ENCODE measurements at places on chromosomes 12 and 14. TPM values are rescaled to one million over a fixed set of nuclear protein-coding genes. Genes with fewer than 3 reads are reported as not detected.

DNA sequence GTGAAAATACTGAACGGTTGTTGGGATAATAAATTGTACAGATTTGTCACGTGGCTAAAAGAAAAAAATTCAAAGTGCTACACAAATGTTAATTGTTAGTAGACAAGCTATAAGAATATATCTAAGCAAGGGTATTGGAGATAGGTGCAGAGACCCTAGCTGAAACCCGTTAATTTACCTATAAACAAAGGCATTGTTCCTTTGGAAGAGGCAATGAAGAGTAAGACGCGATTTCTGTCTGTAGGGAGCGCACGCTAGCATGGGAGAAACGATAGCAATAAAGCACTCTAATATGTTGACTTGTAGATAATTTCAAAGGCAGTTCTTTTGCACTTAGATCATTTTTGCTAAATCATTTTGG, 565 bp downstream of the CCDC77 start:
- DNase-seq: no peak

The TMEM117 gene
- 35.3 TPM for total RNA-seq

GRCh38 chr12:89461190-89461589, 63.4 kb downstream of the GALNT4 start:
- no peak for DNase-seq

The KRT78 gene
- not detected for total RNA-seq

The RERG gene
- total RNA-seq: 34.0 TPM

The CATSPERB gene
- 0.61 TPM for total RNA-seq

GRCh38 chr14:64707661-64708060, 3.4 kb downstream of the PLEKHG3 start:
- no peak for DNase-seq

DNA sequence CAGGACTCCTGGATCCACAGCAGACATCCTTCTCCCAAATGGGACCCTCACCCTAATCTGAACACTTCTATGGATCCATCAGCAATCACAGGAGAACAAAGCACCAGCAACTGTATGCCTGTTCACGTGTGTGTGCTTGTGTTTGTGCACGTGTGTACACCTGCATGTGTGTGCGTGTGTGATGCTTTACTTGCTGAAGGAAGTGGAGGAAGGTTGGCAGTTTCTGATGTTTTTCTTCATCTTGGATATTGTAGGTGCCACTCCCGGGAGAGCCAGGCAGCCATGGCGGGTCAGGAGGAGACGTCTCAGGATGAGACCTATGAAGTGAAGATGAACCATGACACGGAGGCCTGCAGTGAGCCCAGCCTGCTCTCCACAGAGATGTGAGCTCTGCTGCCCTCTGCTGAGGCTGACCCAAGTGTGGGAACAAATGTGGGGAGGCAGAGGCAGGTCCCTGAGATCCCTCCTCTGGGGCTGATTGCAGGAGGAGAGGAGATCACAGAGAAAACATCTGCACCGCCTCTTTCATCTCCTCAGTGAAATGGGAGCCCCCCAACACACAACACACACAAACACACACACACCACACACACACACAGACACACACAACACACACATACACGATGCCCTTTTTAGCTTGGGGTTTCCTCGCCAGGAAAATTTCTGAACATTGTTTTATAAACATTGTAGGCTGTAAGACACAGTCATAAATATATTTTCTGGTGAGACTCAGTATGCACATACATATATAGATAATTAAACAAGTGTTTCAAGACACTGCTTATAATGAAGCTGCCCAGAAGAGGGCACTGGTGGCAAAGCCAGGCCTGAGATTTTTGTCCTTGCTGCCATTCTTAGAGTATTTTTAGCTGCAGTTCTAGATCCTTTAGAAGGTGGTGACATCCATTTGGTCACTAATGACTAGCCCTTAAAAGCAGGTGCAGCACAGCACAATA, 112.2 kb upstream of the FKBP4 start:
- no peak for DNase-seq

GRCh38 chr12:63994704-63995103, 150.2 kb downstream of the SRGAP1 start:
- no peak for DNase-seq

DNA sequence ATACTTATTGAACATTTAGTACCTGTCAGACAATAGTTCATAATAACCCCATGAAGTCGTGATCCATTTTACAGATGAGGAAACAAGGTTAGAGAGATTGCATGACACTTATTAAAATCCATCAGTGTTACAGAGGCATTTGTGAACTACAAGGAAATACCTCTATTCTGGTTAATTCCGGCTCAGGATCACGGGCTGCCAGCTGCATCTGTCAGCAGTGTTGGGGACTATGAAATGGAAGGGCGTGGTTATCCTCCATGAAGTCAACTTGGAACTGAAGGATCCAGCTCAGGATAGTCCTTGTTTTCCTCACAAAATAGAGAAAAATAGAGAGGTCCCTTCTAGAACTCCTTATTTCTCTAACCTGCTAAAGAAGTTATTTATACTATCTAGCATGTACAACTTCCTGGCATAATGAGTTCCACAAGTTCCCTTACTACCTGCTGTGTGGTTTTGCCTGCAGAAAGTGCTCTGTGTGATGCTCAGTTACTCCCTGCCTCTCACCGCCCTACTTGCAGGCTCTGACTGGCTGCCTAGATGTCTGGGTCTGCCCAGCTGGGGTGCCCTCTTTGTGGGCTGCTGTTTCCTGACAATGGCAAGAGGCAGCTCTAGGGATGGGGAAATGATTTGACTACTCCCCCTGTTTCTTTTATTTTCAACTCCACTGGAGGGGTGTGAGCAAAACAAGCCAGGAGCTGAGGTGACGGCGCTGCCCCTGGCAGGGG, 36.8 kb downstream of the PLXNC1 start:
- no peak for DNase-seq

- no peak for DNase-seq
These were observed 58.4 kb downstream of the FAM222A start for GRCh38 chr12:109771746-109772621.
